Tibial nerve (tissue), 4 donors: ENCODE measurements at places on chromosomes 5 and 9. TPM values are rescaled to one million over a fixed set of nuclear protein-coding genes. Genes with fewer than 3 reads are reported as not detected.

GRCh38 chr5:51829691-51830090 is 446.4 kb downstream of the ISL1 start:
- no peak for DNase-seq

DNA sequence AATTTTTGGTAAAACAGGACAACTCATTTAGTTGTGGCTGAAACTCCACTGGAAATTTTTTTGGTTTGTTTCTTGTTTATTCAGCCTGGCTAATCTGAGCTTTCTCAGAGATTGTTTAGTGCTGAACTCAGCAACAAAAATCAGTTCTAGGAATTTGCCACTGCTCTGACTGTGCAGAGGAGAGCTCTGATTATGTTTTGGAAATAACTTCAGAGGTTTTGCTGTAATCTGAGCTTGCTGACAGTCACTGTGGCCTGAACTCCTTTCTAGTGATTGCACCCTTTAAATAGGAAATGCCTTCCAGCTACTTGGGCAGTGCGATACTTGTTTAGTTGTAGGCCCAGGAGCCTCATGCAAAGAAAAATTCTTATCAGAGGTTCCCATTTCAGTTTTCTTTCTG is 60.2 kb downstream of the OSTF1 start:
- no peak for DNase-seq

DNA sequence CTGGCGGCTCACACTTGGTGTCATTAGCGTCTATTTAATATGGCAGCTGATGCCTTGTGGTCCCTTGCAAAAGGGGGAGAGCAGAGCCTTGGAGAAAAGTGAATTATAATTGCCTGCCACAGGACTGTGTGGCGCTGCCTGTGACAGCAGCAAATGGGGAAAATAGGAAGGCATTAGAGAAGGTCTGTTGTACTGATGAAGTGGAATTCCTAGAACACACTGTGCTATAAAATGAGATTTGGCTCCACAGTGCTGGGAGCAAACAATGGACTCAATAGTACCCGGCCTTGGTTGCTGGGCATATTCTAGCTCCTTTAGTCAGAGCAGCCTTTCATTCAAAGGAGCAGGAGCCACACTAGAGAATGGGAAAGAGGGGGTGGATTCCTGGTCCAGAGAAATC is 21.3 kb downstream of the SEMA6A start:
- DNase-seq, result no peak

GRCh38 chr9:113844466-113844865 is 31.6 kb upstream of the ZNF618 start:
- DNase-seq, result no peak

GRCh38 chr9:129474740-129475404 is 146.0 kb downstream of the C9orf50 start:
- no peak for DNase-seq

- no peak for DNase-seq
Observed at GRCh38 chr9:5493679-5494511, 16.4 kb upstream of the PDCD1LG2 start.

Gene ANKRD34B
- not detected for total RNA-seq

Gene GRIN3A
- total RNA-seq, result not detected

Gene PGM5
- 29.1 TPM for total RNA-seq

Gene SOHLH1
- not detected for total RNA-seq
